ENCODE measurements at places on chromosomes 11 and 22. TPM values are rescaled to one million over a fixed set of nuclear protein-coding genes. Genes with fewer than 3 reads are reported as not detected.
A peak's percentile ranks its signal among the peaks of the same experiment; 100 is the strongest.

GRCh38 chr11:110715541-110715940 is 3.3 kb upstream of the ARHGAP20 start:
- peak; percentile 59 for DNase-seq

GRCh38 chr11:107818491-107818890 is 40.1 kb downstream of the SLC35F2 start:
- DNase-seq, result no peak

GRCh38 chr11:123235117-123235655 is 40.1 kb upstream of the CLMP start:
- DNase-seq, result no peak

- DNase-seq, result peak; percentile 56
Observed at GRCh38 chr11:15113381-15113780, 1.3 kb upstream of the INSC start.

DNA sequence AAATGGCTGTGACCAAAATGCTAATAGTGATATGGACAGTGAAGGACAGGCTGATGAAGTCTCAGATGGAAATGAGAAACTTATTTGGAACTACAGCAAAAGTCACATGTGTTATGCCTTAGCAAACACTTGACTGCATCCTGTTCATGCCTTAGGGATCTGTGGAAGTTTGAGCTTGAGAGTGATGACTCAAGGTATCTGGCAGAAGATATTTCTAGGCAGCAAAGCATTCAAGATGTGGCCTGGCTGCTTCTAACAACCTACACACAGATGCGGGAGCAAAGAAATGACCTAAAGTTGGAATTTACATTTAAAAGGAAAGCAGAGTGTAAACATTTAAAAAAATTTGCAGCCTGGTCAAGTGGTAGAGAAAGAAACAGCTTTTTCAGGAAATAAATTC is 28.1 kb upstream of the CD81 start:
- DNase-seq, result peak; percentile 11

DNA sequence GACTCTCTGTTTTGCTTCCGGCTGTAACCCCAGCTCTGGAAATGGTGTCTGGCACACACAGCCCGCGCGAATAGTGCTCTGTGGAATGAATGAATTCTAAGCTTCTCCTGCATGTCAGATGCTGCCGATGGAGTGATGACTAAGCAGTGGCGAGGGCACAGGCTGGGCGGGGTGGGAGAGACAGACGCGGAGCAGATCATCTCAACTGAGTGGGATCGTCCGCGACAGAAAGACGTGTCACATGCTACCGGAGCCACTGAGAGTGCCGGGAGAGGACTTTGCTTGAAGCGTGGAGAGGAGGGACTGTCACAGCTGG is 334.5 kb downstream of the CTTN start:
- no peak for DNase-seq

DNA sequence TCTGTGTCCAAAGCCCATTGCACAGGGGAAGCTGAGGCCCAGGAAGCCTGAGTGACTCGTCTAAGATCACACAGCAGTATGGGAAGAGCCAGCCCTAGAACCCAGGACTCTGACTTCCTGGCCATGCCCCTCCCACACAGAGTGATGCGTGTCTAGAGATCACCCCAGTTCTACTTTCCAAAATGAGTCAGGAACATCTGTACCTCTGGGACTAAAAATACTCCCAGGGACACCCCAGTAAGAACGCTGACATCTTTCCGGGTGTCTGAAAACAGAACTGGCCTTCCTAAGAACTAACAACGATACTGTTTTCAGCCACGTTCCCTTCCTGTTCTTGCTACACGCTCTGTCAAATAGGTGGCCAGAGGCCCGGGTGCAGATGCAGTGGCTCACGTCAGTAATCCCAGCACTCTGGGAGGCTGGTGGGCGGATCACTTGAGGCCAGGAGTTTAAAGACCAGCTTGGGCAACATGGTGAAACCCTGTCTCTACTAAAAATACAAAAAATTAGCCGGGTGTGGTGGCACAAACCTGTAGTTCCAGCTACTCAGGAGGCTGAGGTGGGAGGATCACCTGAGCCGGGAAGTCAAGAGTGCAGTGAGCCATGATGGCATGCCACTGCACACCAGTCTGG is 21.7 kb upstream of the PDGFB start:
- DNase-seq, result no peak

DNA sequence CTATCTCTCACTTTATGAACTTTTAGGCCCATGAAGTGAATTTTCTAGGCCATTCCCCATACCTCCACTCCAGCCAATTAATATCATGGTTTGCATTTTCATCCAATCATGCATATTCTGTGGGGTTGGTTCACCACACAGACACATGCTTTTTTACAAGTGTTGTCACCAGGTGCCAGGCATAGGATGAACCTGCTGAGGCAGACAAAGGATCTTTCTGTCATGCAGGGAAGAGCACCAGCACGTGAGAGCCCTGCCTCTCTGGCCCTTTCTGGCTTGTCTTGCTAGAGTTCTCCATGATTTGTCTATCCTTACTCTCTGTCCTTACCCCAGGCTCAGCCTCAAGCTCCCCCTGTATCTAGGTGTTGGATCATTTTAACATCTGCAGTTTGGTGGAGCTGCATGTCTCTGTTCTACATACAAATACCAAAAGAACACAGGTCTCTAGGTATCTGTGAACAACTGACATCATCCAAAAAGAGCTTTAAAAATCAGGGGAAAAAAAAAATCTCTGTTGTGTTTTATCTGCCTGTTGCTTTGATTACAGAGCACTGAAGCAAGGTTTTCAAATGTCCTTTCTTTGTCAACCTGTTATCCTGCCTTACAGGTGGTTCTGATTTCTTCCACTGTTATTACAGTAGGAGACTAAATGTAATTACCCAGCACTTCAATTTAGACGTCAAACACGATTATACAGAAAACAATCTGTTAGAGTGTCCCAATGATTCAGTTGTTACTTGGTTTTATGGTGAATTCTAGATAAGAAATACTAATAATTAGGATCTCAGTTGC is 58.4 kb upstream of the GRAMD1B start:
- DNase-seq, result no peak

DNA sequence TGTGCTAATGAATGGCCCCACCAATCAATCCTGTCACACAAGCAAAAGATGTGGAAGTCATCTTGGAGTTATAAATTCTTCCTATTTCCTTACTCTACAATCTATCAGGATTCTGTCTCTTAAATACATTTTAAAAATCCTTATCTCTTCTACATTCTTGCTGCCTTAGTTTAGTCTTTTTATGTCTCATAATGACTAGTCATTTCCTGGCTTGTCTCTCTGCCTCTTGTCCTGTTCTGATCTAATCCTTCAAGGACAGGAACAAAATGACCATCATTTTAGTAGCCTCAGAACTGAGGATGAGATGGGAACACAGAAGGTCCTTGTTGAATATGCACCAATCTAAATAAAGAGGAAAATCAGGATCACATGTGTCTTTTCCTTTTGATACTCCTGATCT is 56.6 kb upstream of the LIN7C start:
- DNase-seq, result no peak

- DNase-seq, result no peak
Observed at GRCh38 chr22:46290121-46290842, 6.4 kb upstream of the GTSE1 start.

DNA sequence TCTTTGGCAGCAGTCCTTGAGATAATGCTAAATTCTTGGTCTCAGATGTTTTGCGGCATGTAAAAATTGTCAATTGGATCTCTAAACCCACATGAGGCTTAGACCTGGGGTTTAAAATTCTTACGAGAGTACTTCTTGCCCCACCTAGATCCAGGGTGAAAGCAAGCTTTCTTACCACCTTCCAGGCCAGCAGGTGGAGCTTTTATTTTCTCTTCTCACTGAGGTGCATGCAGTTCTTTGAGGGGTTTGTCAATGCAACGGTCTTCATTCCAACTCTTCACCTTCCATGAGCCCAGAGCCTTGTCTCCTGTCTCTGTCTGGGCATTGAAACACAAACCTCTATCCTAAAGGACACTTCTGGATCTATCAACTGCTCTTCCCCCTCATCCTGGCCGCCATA is 154.1 kb downstream of the MYO18B start:
- no peak for DNase-seq

DNA sequence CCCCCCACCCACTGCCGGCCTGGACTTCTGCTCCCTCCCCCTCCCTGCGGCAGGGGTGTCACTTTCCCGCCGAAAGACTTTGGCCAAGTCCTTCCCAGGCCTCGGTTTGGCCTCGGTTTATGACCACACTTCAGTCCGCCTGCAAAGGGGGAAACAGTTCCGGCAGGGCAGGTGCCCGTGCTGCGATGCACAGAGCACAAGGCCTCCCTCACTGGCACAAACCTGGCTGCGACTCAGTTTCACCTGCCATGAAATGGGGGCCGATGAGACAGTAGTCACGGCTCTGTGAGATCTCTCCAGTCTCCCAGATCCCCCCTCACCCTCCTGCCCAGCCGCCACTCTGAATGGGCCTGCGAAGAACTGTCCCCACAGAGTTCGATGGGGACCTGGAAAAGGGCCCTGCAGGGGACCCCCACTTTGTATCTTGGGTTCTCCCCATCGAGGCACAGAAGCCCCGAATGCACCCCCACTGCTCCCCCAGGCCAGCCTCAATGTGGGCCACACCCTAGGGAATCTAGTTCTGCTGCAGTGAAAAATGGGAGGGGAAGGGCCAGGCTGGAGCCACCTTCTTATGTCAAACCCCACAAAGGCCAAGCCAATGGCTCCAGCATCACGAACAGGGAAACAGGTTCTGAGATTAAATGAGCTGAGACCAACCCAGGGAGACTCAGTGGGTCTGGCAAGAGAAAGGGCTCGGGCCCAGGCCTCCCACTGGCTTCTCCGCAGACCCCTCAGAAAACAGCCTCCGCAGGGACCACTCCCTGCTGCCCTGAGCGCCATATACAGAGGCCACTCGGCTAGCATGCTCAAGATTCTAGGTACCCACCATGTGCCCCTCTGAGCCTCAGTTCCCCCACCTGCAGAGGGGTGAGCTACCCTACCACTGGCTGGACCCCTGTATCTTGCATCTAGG is 29.0 kb downstream of the ARVCF start:
- DNase-seq, result no peak

FGF19 gene
- not detected for total RNA-seq

DNA sequence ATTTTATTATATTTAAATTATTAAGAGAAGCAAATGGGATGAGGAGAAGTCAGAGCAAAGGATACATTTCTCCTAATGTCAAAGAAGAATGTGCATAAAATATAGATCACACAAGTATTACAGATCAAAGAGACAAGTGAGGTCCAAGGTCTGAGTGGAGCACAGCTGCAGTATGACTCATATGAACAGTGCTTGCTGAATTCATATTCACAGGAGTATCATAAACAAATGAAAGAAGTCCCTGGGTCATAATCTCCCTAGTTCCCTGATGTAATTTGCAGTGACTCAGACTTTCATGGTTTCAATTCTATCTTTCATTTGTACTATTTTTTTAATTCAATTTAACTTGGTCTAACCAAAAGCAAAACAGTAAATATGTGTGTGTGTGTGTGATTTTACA is 499.0 kb upstream of the CCDC179 start:
- peak; percentile 28 for DNase-seq

STX5 gene
- 38.8 TPM for total RNA-seq

C11orf91 gene
- not detected for total RNA-seq

DNA sequence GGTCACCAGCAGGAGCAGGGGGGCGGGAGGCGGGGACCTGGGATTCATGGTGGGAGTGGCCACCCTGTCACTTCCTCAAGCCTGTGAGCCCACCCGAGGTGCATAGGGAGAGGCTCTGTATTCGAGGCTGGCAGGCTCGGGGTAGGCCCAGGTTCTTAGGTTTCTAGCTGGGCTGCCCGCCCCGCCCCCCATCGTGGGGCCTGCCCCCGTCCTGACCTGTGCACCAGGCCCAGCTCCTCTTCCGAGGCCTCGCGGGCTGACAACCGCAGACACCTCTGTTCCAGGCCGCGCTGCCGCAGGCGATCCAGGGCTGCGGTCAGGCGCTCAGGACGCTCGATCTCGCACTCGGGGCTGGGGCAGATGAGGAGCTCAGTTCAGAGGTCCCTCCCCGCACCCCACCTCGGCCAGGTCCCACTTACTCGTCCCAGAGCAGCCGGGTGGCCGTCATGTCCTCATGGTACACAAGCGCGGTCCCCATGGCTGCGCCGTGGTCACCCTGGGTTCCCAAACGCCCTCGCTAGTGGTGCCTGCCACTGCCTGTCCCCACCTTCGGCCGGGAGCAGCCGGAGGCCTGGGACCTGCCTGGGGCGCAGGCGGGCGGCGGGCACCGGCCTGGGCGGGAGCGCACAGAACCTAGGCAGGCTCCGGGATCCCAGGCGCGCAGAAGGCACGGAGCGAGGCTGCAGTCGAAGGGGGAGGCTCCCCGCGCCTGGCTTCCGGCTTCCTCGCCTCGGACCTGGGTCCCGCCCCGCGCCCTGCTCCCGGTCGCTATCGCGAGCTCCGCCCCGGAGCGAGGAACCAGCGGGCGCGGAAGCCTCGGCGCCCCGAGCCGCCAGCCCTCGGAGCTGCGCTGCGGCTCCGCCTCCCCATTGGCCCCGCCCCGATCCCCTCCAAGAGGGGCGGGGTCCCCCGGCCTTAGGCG is at the start of gene HDAC10:
Gene HDAC10, minus strand, starts transcription at position 711 of the 922 bp plus-strand sequence. Its CDS starts 233 bp downstream, at position 478.
- DNase-seq, result peak; percentile 19

PATE4 gene
- not detected for total RNA-seq

GRCh38 chr11:8335186-8335585 is 71.5 kb upstream of the LMO1 start:
- no peak for DNase-seq

FOLR2 gene
- not detected for total RNA-seq

DNA sequence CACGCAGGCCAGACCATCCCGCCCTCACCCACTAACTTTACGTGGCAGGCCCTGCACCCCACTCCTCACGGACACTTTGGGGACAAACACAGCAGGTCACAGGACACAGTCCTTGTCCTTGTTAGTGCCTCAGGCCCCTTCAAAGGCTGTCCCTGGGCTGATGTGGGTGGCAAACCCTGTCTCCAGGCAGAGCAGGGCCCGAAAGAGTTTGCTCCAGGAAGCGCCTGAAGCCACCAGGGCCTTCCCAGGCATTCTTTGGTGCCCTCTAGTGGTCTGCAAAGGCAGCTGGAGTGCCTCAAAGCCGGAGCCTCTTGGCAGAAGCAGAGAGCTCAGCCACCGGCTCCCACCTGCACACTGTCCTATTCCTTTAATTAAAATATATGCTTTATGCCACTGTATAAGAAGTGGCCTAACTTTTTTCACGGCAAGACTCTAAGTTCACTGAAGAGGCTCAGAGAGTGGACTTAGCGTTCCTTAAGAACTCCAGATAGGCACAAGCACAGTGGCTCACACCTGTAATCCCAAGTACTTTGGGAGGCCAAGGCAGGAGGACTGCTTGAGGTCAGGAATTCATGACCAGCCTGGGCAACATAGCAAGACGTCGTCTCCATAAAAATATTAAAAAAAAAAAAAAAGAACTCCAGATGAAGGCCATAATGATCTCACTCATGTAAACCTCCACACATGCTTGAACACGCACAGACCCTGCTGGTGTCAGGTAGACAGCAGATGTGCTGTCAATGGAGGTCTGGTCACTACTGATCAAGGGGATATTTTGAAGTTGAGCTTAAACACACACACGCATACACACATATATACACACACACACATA is 11.1 kb downstream of the TXN2 start:
- peak; percentile 76 for DNase-seq

GRCh38 chr11:99803501-99803900 is 782.8 kb downstream of the CNTN5 start:
- DNase-seq, result no peak

OR5B21 gene
- not detected for total RNA-seq

- DNase-seq, result no peak
Observed at GRCh38 chr11:128616161-128616560, 28.8 kb upstream of the ETS1 start.

Data from renal cortical epithelial cell (primary cell).